CD4-positive, alpha-beta T cell (primary cell): ENCODE measurements at places on chromosomes 11 and 22. TPM values are rescaled to one million over a fixed set of nuclear protein-coding genes. Genes with fewer than 3 reads are reported as not detected.

DNA sequence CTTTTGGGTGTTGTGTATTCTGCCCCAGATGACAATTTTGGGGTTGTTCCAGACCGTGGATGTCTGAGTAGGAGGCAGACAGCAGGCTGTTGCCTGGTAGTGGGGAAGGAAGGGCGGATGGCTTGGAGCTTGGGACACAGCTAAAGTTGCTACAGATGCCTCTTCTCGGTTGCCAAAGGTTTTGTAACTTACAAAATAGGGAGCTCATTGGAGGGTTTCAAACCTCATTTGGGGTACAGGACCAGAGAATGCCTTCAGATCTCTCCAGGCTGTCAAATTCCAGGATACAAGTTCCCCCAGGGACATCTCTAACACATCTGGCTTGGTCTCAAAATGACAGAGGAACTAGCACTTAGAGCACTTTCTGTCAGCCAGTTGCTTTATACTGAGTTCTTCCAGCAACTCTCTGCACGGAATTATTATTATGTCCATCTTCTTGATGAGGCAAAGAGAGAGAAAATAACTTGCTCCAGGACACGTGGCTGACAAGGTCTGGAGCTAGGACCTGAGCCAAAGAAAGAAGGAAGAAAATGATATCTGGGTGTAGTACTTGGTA is 56.0 kb downstream of the SLC1A2 start:
- H3K27me3 ChIP-seq: no peaks in the 10 kb centered on the region
- peaks cover 7% of the 10 kb centered on the region for H3K4me1 ChIP-seq
- no peak for DNase-seq
- no peak overlapping the region for H3K4me3 ChIP-seq

DNA sequence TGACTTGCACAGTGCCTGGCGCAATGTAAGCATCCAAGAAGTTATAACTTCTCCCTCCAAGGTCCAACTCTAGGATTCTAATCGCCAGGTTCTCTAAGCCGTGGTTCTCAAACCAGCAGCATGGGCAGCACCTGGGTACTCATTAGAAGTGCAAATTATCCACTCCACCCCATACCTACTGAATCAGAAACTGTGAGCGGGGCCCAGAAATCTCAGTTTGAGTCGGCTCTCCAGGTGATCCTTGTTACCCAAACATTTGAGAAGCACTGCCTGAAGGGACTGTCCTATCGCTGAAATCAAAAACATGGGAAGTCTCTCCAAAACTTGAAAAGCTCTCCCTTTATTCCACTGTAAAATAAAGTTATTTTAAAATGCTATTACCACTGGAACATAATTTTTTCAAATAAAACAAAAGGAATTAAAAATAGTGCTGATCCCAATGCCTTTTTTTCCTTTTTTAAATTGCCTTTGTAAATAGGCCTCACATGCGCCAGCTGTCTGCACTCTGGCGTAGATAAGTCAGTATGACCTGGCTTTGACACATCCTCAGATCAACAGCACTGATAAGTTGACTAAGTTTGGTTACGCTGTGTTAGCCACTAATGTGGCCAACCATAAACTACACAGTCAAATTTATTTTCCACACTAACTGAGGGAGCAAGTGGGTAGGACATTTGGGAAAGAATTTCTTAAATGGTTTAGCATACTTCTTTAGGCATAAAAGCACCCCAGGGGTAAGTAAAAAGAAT is 8.4 kb upstream of the CTR9 start:
- peaks cover 27% of the 10 kb centered on the region for H3K4me1 ChIP-seq
- H3K27ac ChIP-seq: no peak overlapping the region
- H3K27me3 ChIP-seq: no peaks in the 10 kb centered on the region
- H3K4me3 ChIP-seq: no peak overlapping the region

DNA sequence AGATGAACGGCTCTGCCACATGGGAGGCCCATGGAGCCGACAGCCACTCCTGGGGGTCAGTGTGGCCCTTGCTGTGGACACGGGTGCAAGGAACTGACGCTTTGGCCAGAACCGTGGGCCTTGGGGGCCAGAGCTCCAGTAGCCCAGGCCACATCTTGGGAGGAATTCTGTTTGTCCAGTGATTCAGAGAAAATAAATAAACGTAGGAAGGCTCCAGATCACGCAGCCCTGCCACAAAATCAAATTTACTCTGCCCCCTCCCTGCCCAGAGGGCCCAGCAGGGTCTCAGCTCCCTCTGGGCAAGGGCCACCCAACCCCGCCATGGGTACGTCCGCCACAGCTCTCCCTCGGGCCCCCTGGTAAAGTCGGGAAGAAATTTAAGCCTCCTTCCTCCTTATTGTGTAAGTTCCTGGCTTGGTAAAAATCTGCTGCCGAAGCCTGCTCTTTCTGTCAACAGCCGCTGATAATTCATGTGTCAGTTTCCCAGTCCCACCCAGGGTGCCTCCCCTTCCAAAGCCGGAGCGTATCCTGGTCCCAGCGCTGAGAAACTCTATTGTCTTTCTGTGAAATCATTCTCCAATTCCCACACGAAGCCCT is 6.9 kb upstream of the MUC5AC start:
- no peak for DNase-seq
- H3K27me3 ChIP-seq: peaks cover 7% of the 10 kb centered on the region
- H3K4me3 ChIP-seq: no peak overlapping the region
- H3K36me3 ChIP-seq: no peaks in the 10 kb centered on the region

MRGPRF gene
- total RNA-seq: not detected

DNA sequence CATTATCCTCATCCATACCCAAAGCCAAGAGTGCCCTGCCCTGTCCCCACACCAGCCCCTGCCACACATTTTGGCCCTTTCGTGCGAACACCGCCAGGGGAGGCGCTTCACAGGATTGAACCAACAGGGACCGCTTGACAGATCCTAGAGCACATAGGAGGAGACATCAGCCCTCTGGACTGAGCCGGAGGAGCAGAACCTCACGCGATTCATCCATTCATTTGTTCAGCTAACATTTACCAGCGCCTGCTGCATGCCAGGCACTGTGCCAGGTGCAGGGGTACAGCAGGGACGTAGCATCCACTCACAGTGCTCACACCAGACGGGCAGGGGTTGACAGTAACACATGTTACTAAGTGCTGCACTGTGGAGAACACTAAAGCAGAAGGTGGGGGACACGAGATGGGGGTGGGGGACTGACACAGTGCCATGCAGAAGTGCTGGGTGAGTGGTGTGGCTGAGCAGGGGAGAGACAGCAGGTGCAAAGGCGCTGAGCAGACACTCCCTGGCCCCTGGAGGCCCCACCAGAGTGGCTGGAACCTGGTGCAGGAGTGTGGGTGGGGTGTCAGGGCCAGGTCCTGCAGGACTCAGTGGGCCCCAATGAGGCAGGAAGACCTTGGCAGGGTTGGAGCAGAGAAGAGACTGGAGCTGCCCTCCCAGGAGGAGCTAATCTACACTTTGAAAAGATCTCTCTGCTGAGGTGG is 3.4 kb downstream of the GNAZ start:
- peaks cover 11% of the 10 kb centered on the region for H3K27me3 ChIP-seq
- peaks cover 22% of the 10 kb centered on the region for H3K4me1 ChIP-seq
- DNase-seq: no peak
- H3K27ac ChIP-seq: no peak overlapping the region
- no peaks in the 10 kb centered on the region for H3K36me3 ChIP-seq
- no peak overlapping the region for H3K4me3 ChIP-seq

SORL1 gene
- 235 TPM for total RNA-seq

GRCh38 chr11:118917481-118918127 is 8.1 kb downstream of the BCL9L start:
- H3K36me3 ChIP-seq: peaks cover 33% of the 10 kb centered on the region
- peak overlapping the region; percentile 40 for H3K4me3 ChIP-seq
- no peaks in the 10 kb centered on the region for H3K27me3 ChIP-seq

PTPN5 gene
- not detected for total RNA-seq

MICALL1 gene
- 16.9 TPM for total RNA-seq

- no peaks in the 10 kb centered on the region for H3K36me3 ChIP-seq
- H3K4me3 ChIP-seq: no peak overlapping the region
- no peak for DNase-seq
- no peaks in the 10 kb centered on the region for H3K4me1 ChIP-seq
These were observed 33.4 kb upstream of the ZBED5 start for GRCh38 chr11:10891151-10891720.

SPTBN2 gene
- total RNA-seq: not detected

DNA sequence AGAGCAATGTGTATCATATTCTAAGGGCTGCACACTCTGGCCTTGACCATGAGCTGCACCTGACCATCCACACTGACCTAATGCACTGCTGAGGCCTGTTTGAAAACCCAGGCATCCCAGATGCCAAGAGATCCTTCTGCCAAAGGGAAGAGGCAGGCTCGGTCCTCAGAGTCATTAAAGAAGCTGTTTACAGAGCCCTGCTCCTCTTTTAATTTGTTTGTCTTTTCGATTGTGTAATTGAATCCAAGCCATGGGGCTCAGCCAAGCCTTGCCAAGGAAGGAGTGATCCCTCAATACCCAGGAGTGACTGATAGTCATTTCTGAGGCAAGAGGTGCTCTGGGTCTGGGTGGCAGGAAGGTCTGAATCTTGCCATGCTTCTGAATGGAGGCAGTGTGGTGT is 94.5 kb upstream of the ISX start:
- peaks cover 2% of the 10 kb centered on the region for H3K27me3 ChIP-seq
- no peaks in the 10 kb centered on the region for H3K36me3 ChIP-seq
- H3K4me3 ChIP-seq: no peak overlapping the region
- no peaks in the 10 kb centered on the region for H3K4me1 ChIP-seq
- DNase-seq: no peak
- H3K27ac ChIP-seq: no peak overlapping the region

- peaks cover 51% of the 10 kb centered on the region for H3K4me1 ChIP-seq
- peaks cover 97% of the 10 kb centered on the region for H3K36me3 ChIP-seq
- no peak overlapping the region for H3K27ac ChIP-seq
These were observed 73.7 kb downstream of the FLI1 start for GRCh38 chr11:128767591-128768001.

DNA sequence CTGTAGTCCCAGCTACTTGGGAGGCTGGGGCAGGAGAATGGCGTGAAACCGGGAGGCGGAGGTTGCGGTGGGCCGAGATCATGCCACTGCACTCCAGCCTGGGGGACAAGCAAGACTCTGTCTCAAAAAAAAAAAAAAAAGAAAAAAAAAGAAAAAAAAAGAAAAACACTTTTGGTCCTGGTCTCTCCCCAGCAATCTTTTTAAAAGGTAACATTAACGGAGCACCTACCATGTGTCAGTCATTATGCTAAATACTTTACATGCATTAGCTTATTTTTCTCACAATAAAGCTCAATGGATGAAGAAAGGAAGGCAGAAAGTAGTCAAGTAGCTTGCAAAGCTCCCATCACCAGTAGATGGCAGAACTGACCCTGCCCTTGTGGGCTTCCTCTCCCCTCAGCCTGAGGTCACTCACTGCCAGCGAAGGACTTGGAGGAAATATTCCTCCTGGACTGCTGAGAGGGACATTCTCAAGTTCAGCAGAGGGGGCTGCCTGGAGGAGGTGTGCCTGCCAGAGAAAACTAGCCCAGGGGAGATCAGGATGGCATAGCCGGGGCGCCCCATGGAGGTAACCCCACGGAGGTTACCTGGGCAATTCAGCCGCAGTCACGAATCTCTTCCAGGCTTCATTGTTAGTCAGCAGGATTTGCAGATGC is 15.5 kb downstream of the APOL3 start:
- peaks cover 93% of the 10 kb centered on the region for H3K36me3 ChIP-seq
- DNase-seq: no peak
- H3K4me1 ChIP-seq: peaks cover 21% of the 10 kb centered on the region
- H3K27me3 ChIP-seq: no peaks in the 10 kb centered on the region

GRCh38 chr22:33539902-33540751 is 380.1 kb downstream of the LARGE1 start:
- H3K4me1 ChIP-seq: no peaks in the 10 kb centered on the region
- no peak overlapping the region for H3K27ac ChIP-seq
- no peaks in the 10 kb centered on the region for H3K27me3 ChIP-seq
- no peak overlapping the region for H3K4me3 ChIP-seq
- DNase-seq: no peak

GRCh38 chr11:60396382-60396781 is at the start of gene MS4A14:
MS4A14 (plus strand) TSS chr11:60396459; CDS start chr11:60396579, 120 bp downstream.
- H3K27ac ChIP-seq: no peak within 1 kb of the TSS
- H3K27me3 ChIP-seq: no peaks in the 10 kb centered on the region
- H3K4me3 ChIP-seq: no peak within 1 kb of the TSS
- H3K36me3 ChIP-seq: no peaks in the 10 kb centered on the region

GRCh38 chr11:133733631-133734030 is 111.7 kb downstream of the SPATA19 start:
- no peaks in the 10 kb centered on the region for H3K36me3 ChIP-seq
- H3K4me3 ChIP-seq: no peak overlapping the region
- H3K27me3 ChIP-seq: peaks cover 4% of the 10 kb centered on the region
- no peaks in the 10 kb centered on the region for H3K4me1 ChIP-seq
- DNase-seq: no peak

DNA sequence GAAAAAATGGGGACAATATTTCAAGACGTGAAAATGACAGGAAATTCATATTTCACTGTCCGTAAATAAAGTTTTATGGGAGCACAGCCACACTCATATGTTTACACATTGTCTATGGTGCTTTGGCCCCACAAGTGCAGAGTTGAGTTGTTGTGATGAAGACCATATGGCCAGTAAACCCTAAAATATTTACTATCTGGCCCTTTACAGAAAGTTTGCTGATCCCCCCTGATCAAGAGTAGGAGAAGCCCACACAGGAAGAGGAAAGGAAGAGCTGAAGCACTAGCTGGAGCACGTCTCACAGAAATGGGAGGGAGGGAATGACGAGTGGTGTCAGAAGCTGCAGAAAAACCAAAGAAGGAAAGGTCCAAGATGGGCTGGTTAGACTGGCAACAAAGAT is 78.8 kb downstream of the TNRC6B start:
- H3K36me3 ChIP-seq: peaks cover 22% of the 10 kb centered on the region
- H3K27ac ChIP-seq: no peak overlapping the region
- H3K4me1 ChIP-seq: peaks cover 36% of the 10 kb centered on the region
- DNase-seq: no peak
- H3K27me3 ChIP-seq: no peaks in the 10 kb centered on the region

GRCh38 chr11:21475276-21475675 is 717.6 kb upstream of the ANO5 start:
- no peaks in the 10 kb centered on the region for H3K36me3 ChIP-seq
- H3K4me1 ChIP-seq: no peaks in the 10 kb centered on the region
- H3K4me3 ChIP-seq: no peak overlapping the region
- no peak overlapping the region for H3K27ac ChIP-seq

MAPK11 gene
- total RNA-seq: 4.2 TPM

DNA sequence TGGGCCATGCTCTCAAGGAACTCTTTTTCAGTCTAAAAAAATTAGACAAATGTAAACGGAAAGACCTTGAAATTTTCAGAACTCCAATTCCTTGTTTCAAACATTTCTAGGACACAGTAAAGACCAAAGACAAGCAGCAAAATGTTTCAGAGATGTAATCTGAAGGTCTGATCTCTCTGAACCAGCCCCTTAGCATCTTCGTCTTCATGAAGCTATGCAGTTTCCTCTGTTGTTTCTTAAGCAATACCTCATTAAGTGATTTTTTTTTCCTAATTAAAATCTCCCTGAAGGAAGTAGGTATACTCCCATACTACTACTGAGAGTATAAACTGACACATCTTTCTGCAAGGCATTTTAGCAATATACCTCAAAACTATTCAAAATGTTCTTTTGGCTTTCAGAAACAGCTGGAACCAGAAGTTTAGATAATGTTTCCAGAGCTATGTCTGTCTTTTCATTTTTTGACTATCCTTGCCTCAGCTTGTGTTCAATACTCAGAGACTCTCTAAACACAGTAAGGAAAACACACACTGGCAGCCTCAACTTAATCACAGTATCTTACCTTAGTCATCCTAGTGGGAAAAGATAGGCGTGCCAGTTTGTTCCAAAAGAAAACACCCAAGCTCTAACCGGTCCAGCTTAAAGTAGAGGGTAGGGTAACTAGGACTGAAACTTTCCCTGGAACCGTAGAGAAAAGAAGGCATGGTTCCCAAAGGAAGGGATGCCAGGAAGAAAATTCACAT is 25.1 kb downstream of the SBF2 start:
- H3K36me3 ChIP-seq: no peaks in the 10 kb centered on the region
- no peaks in the 10 kb centered on the region for H3K4me1 ChIP-seq
- H3K27ac ChIP-seq: no peak overlapping the region
- DNase-seq: no peak
